Activated CD8-positive, alpha-beta T cell treated with anti-CD3 and anti-CD28 coated beads, Interleukin-2, amount 10 ng/mL, durations not matched to agents 7 days and 5 days (primary cell): ENCODE measurements at places on chromosomes 1 and 21. TPM values are rescaled to one million over a fixed set of nuclear protein-coding genes. Genes with fewer than 3 reads are reported as not detected.

Gene HSD3B2
- not detected for total RNA-seq

GRCh38 chr1:165508291-165508690, 35.5 kb upstream of the LRRC52 start:
- no peaks in the 10 kb centered on the region for H3K36me3 ChIP-seq
- H3K4me1 ChIP-seq, result no peaks in the 10 kb centered on the region
- no peak overlapping the region for H3K27ac ChIP-seq
- H3K4me3 ChIP-seq, result no peak overlapping the region
- H3K27me3 ChIP-seq, result peaks cover 11% of the 10 kb centered on the region

DNA sequence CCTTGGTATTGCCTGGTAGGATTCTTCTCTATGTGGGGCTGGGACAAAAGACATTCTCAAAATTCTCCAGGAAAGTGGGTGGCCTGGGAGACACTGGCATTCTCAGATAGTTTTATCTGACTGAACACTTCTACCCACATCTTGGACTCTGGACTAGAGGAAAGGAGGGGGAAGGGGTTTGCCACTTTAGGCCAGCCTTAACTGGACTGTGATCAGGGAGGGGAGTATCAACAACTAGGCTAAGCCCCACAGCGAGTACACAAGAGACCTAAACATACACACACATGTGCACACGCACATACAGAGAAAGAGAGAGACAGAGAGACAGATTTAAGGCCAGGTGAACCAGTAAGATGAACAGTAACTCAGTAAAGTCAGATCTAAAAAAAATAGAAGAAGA, 1.2 kb upstream of the SEMA6C start:
- peaks cover 15% of the 10 kb centered on the region for H3K4me1 ChIP-seq
- no peak for DNase-seq
- H3K27me3 ChIP-seq, result peaks cover 13% of the 10 kb centered on the region
- no peaks in the 10 kb centered on the region for H3K36me3 ChIP-seq
- H3K27ac ChIP-seq, result no peak overlapping the region

DNA sequence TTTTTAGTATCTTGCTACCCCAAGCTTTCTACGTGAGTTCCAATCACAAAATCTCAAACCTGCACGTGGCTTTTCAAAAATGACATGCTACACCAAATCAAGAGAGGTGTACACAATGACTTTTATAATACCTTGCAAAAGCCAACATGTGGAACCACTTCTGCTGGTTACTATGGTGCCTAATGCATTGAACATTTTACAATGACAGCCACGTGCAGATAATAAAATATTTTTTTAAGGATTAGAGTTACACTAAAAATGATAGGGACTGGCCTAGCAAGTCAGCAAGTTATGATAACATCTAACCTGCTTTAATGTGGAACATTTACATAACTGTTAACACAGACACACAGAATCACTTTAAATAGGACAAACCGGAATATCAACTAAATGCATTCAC, 30.2 kb downstream of the EYA3 start:
- no peak overlapping the region for H3K27ac ChIP-seq
- H3K27me3 ChIP-seq, result no peaks in the 10 kb centered on the region
- no peak for DNase-seq
- H3K36me3 ChIP-seq, result peaks cover 26% of the 10 kb centered on the region
- peaks cover 46% of the 10 kb centered on the region for H3K4me1 ChIP-seq
- H3K4me3 ChIP-seq, result no peak overlapping the region

DNA sequence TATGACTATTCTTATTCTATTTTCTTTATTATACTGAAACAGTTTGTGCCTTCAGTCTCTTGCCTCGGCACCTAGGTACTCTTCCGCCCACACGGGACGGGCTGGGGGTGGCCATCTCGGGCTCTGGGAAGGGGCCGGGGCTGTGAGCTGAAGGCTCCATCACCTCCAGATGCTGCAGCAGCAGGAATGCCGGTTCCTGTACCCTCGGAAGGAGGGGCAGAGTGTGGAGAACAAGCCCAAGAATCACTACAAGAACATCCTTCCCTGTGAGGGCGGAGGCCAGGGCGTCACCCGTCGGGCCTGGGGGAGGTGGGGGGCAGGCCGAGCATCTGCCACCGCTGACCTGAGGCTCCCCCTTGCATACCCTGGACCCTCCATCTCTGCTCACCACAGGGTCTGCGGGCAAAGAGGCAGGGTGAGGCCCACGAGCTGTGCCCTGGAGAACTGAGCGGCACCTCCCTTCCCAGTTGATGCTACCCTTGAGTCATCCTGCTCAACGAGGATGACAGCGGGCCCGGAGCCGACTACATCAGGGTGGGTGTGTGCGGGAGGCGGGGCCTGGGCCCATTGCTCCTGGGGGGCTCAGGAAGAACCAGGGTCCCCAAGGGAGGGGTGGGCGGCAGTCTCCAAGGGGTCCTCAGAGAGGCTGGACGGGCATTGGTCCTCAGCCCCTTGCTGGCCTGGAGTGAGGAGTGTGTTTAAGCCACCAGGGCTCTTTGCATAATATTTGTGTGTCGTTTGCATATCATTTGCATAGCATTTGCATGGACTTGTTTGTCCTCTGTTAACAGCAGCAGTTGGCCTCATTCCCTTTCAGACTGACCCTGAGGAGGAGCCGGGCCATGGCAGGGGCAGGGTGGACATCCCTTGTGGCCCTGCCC, 7.5 kb downstream of the RNF223 start:
- no peaks in the 10 kb centered on the region for H3K27me3 ChIP-seq
- peaks cover 37% of the 10 kb centered on the region for H3K4me1 ChIP-seq
- no peak overlapping the region for H3K4me3 ChIP-seq
- peaks cover 2% of the 10 kb centered on the region for H3K36me3 ChIP-seq
- DNase-seq, result no peak

DNA sequence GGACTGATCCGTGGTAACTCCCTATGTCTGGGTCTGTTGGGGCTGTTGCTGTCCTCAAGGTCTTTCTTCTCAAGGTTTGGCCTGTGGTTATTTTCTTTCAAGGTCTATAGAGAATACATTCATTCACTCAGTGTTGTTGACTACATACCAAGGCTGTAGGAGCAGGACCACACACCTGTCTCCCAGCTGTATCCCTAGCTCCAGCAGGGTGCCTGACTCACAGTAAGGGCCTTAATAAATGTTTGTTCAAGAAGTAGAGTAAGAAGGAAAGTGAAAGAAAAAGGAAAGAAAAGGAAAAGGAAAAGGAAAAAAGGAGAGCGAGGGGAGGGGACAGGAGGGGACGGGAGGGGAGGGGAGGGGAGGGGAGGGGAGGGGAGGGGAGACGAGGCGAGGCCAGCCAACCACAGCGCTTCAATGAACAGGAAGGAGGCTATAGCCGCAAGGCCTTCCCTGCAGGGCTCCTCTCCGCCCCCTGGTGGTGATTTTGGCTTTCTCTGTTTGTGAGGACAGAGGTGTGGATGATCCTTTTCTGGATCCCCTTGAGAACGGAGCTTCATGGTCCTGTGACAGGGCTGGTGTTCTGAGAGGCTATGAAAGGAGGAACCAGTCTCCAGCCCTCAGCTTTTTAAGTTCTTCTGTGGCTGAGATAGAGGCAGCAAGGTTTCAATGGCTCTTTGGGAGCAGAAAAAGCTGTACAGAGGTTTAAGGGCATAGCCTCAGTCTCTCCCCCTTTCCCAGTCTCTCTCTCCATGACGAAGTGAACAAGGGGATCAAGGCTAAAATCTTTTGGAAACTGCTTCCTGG, 30.6 kb upstream of the LCE5A start:
- peaks cover 8% of the 10 kb centered on the region for H3K4me1 ChIP-seq
- peaks cover 3% of the 10 kb centered on the region for H3K36me3 ChIP-seq
- H3K27me3 ChIP-seq, result no peaks in the 10 kb centered on the region
- DNase-seq, result peak; percentile 65
- H3K27ac ChIP-seq, result peak overlapping the region; percentile 53

Gene DOP1B
- total RNA-seq, result 30.3 TPM

Gene SRGAP2C
- total RNA-seq, result 32.2 TPM

DNA sequence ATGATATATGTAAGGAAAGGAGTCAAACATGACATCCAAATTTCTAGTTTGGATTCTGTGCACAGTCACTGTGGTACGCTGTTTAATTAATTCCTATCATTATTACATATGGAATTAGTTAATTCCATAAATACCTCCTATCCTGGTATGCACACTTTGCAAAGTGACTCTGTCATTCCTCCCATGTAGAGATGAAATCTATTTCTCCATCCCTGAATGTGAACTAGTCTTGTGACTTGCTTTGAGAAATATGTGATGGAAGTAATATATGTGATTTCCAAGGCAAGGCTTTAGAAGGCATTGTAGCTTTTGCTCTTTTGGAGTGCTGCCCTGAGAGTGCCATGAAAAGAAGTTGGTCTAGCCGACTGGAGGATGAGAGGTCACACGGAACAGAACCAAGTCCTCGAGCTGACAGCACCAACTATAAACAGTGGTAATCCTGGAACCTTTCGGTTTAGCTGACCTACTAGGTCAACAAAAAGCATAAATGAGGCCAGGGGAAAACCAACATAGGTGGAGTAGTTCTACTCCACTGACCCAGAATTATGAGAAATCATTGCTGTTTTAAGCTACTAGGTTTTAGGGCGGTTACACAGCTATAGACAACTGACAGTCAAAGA, 1.5 kb downstream of the SELENOF start:
- H3K27ac ChIP-seq, result peak overlapping the region; percentile 37
- no peak overlapping the region for H3K4me3 ChIP-seq
- H3K4me1 ChIP-seq, result peaks cover 51% of the 10 kb centered on the region
- DNase-seq, result no peak

Gene PLA2G2A
- total RNA-seq, result not detected

DNA sequence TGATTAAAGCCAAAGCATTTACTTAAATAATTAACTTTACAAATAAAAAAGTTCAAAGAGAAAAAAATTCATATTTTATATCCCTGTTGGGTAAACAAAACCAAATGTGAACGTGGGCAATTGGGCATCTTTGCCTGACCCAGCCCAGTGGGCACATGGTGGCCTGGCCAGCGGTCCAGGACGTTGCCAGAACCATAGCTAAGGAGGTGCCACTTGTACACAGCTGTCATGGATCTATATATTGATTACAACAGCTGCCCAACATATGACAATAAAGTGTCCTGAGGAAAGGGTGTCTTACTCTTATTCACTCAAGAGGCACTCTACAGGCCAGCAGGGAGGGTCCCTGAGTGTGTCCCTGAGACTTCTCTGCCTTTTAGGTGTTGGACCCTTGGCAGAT, 78.5 kb downstream of the BCAR3 start:
- H3K27ac ChIP-seq, result no peak overlapping the region
- no peaks in the 10 kb centered on the region for H3K4me1 ChIP-seq
- no peak overlapping the region for H3K4me3 ChIP-seq
- DNase-seq, result no peak

Gene IKBKE
- total RNA-seq, result 68.3 TPM

GRCh38 chr1:88983791-88984559, 8.5 kb downstream of the KYAT3 start:
- DNase-seq, result peak; percentile 43
- peak overlapping the region; percentile 56 for H3K27ac ChIP-seq
- peaks cover 69% of the 10 kb centered on the region for H3K4me1 ChIP-seq
- H3K36me3 ChIP-seq, result peaks cover 82% of the 10 kb centered on the region
- H3K4me3 ChIP-seq, result peak overlapping the region; percentile 48
- no peaks in the 10 kb centered on the region for H3K27me3 ChIP-seq
